GOT3 (cell line): ENCODE measurements at places on chromosomes 12 and 14.
A peak's percentile ranks its signal among the peaks of the same experiment; 100 is the strongest.

DNA sequence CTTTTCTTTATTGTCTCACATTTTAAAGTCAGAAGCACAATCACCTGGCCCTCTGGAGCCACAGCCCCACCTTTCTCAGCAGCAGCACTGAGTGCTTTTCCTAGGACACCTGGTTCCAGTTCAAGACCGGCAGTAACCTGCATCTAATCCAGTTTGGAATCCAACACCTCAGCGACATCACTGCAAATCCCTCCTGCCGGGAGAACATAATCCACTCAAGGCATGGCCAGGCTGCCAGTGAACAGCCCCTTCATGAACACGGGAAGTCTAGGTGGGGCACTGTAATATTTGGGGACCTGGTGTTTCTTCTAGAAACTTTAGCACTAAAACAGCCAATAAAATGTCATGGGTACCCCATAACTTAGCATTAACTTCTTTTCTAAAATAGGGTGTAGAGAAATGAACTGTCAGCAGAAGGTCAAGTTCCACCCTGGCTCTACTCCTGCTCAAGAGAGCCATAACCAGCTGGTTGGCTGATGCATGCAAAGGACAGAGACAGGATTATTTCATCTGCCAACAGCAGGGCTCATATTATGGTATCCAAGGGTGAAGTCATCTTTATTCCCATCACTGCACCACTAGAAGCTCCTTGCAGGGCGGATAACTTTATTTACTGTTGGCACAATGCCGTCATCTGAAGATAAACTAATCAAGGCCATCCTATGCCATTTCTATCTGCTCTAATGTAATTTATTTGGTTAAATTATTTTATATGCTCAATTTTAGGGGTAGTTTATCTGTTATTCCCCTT lies 76.7 kb downstream of the TTC7B start:
- no peak for DNase-seq

GRCh38 chr14:81400852-81401251 lies 728 bp upstream of the STON2 start:
- peak; percentile 1 for DNase-seq

- no peak for DNase-seq
Observed at GRCh38 chr12:112638420-112638819, 153.1 kb upstream of the RPH3A start.

GRCh38 chr12:54018468-54018984 lies 9.7 kb upstream of the HOXC6 start:
- DNase-seq, result no peak

- DNase-seq, result no peak
Observed at GRCh38 chr14:104440297-104440956, 139.1 kb upstream of the C14orf180 start.

DNA sequence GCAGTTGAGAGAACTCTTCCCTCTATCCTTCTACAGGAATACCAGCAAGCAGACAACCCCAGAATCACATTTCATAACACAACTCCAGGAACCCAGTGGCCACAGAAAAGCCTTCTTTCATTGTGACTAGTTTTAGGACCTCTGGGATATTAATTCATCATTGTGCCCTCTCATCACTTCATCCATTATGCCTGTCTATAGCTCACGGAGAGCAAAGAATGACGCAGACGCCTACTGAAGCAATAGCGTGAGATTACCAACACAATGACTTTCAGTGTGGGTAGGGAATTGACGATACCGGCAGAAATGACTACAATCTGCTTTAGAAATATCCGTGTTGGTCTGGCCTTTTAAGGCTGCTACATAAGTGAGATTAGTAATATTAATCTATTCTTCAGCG lies 158.1 kb upstream of the FOXG1 start:
- DNase-seq, result no peak

DNA sequence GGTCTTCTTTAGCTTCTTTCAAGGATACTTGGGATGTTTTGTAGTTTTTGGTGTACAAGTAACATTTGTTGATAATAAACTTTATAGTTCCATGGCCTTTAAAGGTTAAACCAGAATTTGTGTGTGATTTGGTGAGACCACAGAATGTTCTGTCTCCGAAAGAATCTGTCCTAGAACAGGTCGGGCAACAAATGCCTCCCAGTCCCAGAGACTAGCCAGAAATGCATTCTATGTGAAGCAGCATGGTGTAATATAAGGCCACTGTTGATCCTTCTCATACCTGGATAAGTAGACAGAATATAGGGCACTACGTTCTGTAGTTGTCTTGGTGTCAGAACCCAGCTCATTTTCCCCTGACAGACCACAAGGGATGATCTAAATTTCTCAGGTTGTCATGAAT lies 10.0 kb downstream of the STYK1 start:
- no peak for DNase-seq

DNA sequence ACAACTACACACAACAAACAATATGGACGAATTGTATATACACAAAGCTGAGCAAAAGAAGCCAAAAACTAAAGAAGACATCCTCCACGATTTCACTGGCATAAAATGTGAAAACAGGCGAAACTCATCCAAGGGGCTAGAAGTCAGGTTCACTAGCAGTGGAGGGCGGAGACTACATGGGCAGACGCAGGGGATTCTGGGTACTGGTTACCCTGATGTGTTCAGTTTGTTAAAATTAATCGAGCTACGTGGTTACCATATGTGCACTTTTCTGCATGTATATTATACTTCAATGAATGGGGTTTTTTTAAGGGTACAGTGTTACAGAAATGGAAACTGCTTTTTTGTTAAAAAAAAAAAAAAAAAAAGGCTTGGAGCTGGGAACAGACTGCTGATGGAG lies 12.3 kb downstream of the KDM2B start:
- no peak for DNase-seq

DNA sequence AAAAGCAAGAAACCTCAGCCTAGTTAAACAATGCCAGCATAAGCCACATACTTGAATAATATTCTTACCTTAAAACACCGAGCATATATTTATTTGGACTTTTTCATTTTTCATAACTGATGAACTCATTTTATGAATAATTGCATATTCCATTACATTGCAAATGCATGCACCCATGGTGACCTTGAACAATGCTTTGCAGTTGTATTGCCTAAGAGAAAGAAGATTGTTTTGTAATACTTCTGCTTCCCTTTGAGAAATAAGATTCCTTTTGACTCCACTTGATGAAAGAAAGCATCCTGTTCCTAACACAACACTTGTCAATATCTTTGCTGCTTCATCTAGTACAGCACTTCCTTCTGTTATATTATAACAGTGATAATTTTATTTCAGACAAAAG lies 1182.2 kb downstream of the FLRT2 start:
- no peak for DNase-seq

GRCh38 chr12:32131666-32132065 lies 25.0 kb downstream of the BICD1 start:
- no peak for DNase-seq

GRCh38 chr12:65492998-65493912 lies 214.8 kb downstream of the MSRB3 start:
- DNase-seq, result no peak

DNA sequence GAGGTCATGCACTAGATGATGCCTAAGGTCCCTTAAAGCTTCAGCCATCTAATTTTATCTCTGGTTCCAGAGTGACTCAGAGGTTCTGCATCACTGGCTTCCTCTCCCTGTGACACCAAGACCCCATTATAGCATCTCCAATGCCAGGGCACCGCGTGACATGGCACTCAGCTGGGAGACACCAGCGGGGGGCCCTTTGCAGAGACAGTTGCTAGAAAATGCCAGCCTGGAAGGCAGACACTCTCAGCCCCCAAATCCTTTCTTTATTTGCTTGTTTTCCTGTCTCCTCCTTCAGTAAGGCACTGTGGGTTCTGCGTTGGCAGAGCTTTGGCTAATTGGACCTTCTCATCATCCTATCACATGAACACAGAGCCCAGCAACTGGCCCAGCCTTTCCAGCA lies 123.5 kb upstream of the VRK1 start:
- DNase-seq, result no peak

GRCh38 chr12:46214668-46215436 lies 54.0 kb downstream of the SLC38A1 start:
- no peak for DNase-seq

- no peak for DNase-seq
Observed at GRCh38 chr14:39229601-39230110, 4.1 kb upstream of the MIA2 start.

DNA sequence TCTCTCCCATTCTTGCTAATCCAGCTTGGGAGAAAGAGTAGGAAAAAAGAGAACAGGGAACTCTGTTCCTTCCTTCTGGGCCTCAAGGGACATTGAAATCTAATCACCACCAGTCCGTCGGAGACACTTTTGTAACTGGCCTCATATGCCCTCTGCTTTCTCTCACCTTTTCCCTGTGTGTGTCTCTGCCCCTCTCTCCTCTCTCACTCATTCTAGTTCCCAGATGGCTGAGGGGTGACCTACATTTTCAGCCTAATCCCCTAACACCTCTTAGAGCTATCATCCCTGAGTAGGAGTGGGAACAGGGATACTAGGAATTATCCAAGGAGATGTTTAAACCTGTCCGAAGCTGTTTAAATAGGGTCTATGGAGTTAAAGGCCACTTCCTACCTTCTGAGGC lies 8.9 kb upstream of the PCK2 start:
- DNase-seq, result no peak

GRCh38 chr14:37596790-37597472 lies 1.5 kb downstream of the TTC6 start:
- no peak for DNase-seq

GRCh38 chr14:74905595-74906142 lies 17.4 kb downstream of the RPS6KL1 start:
- DNase-seq, result no peak

- DNase-seq, result no peak
Observed at GRCh38 chr12:131312793-131313545, 359.3 kb downstream of the ADGRD1 start.

GRCh38 chr14:68663385-68664076 lies 129.3 kb downstream of the ZFP36L1 start:
- peak; percentile 6 for DNase-seq

- no peak for DNase-seq
Observed at GRCh38 chr14:59926534-59926933, 6.6 kb downstream of the LRRC9 start.

DNA sequence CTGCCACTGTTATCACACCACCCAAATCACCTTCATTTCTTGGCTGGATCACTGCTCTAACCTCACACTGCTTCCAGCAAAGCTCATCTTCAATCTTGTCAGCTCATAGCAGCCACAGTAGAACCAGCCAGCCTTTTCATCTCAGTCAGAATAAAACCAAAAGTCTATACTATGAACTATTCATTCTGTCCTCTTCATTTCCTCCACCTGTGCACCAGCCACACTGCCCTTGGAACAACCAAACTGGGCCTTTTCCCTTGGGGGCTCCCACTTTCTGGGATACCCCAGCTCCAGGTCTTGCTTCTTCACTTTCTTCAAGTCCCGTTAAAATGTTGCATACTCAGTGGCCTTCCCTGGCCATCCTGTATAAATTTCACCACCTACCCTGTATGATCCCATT lies 234.4 kb upstream of the DAAM1 start:
- DNase-seq, result no peak

DNA sequence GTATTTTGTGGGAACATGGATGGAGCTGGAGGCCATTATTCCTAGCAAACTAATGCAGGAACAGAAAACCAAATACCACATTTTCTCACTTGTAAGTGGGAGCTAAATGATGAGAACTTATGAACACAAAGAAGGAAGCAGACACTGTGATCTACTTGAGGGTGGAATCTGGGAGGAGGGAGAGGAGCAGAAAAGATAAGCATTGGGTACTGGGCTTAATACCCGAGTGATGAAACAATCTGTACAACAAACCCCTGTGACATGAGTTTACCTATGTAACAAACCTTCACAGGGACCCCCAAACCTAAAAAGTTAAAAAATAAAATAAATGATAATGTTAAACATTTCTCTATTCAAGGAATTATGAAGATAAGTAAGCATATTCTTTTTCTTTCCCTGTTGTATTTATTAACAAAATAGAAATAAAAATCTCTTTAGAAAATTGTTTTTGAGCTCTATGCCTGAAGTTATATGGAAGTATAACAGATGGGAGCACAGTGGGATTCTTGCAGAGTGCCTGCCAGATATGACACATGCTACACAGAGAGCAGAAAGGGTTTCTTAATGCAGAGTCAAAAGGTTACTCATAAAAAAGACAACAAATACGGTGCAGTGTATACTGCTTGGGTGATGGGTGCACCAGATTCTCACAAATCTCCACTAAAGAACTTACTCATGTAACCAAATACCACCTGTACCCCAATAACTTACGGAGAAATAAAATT lies 52.0 kb upstream of the SYNE2 start:
- no peak for DNase-seq

GRCh38 chr12:26143291-26143690 lies 18.5 kb upstream of the BHLHE41 start:
- no peak for DNase-seq

- DNase-seq, result no peak
Observed at GRCh38 chr14:97618401-97618800, 821.2 kb downstream of the VRK1 start.

GRCh38 chr12:62806893-62807292 lies 128.1 kb downstream of the PPM1H start:
- DNase-seq, result no peak

GRCh38 chr12:15982471-15982870 lies 71.3 kb downstream of the DERA start:
- DNase-seq, result no peak

DNA sequence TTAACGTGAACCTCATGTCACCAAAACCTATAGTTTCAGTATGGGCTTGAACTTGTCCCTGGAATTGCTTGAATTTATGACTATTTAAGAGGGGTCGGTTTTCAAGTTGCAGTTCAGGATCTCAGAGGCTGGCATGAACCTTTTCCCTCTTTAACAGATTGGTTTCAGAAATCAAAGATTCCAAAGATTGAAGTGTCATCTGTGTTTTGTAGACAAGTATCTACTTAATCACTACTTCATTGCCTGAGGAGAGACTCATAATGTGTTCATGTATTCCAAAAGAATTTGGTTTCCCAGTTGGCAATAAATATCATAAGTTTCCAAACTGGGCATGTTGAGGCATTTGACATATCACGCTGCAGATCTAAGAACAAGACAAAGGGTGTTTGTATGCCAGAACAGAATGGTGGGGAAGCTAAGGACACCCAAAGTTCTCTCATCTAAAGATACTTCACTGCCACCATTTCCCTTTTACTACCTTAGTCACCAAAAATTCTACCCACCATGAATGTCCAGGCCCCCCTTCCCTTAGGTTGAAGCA lies 199.5 kb downstream of the NUAK1 start:
- no peak for DNase-seq
